ENCODE measurements at places on chromosomes 5 and 9.
A peak's percentile ranks its signal among the peaks of the same experiment; 100 is the strongest.

GRCh38 chr5:168553377-168554130 is 24.4 kb downstream of the FBLL1 start:
- DNase-seq, result no peak

DNA sequence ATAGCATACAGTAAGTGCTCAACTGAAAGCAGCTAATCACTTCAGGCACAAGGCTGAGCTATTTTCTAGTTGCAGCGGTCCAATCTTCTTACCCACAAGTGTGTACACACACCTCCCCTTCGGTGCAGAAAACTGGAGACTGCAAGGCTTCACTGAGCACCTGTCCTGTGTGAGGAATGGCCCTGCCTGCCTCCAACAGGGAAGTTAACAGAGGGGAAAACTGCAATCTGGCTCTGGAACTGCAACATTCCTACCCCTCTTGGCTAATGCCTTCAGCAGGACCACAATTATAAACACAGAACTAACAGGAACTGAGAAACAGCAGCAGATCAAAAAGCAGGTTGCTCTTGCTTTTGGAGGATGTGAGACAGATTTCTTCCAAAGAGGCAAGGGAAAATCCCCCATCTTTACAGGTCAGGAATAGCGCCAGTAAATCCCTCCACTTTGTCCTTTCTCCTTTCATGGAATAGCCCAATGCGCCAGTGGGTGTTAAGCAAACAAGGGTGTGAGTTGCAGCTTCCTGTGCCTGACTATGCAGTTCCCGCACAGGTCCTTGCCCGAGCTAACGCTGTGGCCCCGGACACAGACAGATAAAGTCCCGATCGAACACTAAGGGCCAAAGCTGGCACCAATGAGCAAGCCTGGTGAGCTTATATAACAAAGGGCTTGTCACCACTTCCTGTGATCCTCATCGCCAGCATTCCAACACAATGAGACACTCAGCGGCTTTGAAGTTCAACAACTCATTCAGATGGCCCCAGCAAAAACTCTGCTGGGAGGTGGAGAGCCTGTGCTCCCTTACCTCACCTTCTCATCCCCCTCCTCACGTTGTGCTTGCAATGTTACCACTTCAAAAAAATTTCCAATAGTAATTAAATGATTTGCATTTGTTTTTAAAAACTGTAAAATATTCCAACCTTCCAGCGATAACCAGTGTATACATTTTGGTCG is 21.5 kb downstream of the SHB start:
- peak; percentile 97 for DNase-seq

- DNase-seq, result no peak
These were observed 12.2 kb upstream of the HSPB3 start for GRCh38 chr5:54443270-54443669.

- no peak for DNase-seq
These were observed 630.3 kb downstream of the ISL1 start for GRCh38 chr5:52013523-52013922.

DNA sequence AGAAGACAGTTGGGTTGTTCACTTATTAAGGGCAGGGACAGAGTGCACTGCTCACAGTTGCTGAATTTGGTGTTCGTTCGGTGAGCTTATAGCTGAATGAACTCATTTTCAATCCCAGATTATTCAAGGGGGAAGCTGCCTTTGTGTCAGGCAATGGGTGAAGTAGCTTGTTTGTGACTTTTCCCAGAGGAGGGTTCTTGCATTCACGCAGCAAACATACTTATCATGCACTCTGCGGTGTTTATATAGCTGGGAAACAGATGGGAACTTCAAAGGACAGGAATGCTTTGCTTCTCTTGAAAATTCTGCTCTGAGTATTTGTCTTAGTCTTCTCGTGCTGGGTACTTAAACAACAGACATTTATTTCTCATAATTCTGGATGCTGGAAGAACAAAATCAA is 64.7 kb upstream of the ABCA1 start:
- DNase-seq, result no peak

- DNase-seq, result no peak
These were observed 210.9 kb downstream of the HSPA4 start for GRCh38 chr5:133262690-133263089.

DNA sequence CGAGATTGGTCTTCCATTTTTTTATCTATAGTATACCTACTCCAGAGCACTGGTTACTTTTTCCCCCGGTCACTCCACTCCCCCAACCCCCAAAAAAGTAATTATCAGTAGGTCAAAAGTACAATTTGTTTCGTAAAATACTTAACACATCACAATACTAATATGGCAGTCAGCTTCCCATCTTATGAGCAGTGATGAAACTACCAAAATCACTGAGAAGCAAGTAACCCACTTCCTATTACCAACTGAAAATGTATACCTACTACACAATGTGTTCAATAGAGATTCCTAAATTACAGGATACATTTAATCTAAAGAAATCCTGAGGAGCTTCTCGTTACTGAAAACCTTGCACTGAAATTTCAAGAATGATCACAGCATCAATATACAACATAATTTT is 1.9 kb downstream of the CERT1 start:
- no peak for DNase-seq

Data from COLO829 (cell line).